Activated CD4-positive, alpha-beta T cell treated with anti-CD3 and anti-CD28 coated beads, Interleukin-2, amount 50 U/mL, for 24 hours (primary cell): ENCODE measurements at places on chromosomes 2 and 18.

- DNase-seq = no peak
Measured at GRCh38 chr2:86825693-86826381, 35.1 kb upstream of the CD8A start.

GRCh38 chr2:138244501-138244925, 257.1 kb upstream of the SPOPL start:
- DNase-seq = no peak

- DNase-seq = no peak
Measured at GRCh38 chr2:144582651-144583380, 62.9 kb upstream of the ZEB2 start.

- DNase-seq = no peak
Measured at GRCh38 chr2:2557475-2557874, 226.4 kb upstream of the MYT1L start.

- DNase-seq = no peak
Measured at GRCh38 chr2:8022908-8023640, 658.8 kb upstream of the ID2 start.

- DNase-seq = no peak
Measured at GRCh38 chr18:62289047-62289446, 36.1 kb upstream of the TNFRSF11A start.

GRCh38 chr2:117820444-117820843, 6.0 kb downstream of the DDX18 start:
- DNase-seq = no peak

DNA sequence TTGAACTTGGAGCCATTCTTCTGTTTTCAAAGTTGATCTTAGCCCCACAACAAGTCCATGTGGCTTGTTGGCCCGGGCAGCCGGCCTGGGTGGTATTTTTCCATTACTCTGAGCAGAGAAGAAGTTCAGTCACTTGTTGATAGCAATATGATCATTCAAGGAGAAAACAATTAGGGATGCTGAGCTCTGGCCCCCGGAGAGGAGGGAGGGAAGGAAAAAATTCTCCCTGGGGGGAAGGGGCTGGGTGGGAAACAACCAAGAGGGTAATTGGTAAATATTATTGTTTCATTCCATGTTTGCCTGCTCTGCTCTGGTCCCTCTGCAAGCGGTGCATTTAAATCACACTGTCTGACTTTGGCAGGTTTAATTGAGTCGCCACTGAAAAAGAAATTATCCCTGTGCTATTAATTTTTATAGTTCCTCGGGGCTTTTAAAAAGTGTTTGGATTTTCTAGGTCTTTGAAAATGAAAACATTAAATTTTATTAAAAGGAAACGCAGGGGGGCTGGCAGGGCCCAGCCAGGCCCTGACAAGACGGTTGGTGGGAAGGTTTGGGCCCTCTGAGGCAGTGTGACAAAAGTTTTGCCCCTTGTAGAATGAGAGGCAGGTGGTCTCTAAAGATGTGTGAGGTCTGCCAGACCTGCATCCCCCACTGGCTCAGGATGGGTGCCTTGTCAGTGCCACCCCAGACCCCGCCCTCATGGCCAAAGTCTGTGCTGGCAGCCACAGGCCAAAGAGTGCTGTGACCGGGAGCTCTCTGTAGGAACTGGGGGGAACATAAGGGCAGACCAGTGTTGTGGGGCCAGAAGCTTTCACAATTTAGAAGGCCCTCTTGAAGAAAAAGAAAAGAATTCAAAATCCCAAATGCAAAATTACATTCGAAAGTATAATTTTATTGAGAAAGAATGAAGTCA, 52.5 kb upstream of the SLC14A2 start:
- DNase-seq = no peak

GRCh38 chr2:104690255-104690984, 163.5 kb upstream of the POU3F3 start:
- no peak for DNase-seq

DNA sequence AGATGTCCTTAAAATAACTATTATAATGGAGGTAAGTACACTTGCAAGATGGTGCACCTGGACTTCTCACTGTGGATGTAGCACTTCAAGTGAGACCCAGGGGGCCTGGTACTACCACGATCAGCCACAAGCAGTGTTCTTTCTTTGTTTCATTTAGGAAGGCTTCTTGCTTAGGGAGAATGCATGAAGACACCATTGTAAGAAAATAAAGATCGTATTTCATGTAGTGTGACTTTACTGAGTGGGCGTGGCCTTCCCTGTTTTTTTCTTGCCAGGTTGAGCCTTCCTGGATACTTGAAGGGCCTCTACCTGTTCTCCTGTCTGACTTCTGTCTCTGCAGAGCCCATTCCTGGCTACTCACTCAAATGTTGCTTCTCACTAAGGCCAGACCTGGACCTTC, 615.6 kb upstream of the SOX11 start:
- no peak for DNase-seq

DNA sequence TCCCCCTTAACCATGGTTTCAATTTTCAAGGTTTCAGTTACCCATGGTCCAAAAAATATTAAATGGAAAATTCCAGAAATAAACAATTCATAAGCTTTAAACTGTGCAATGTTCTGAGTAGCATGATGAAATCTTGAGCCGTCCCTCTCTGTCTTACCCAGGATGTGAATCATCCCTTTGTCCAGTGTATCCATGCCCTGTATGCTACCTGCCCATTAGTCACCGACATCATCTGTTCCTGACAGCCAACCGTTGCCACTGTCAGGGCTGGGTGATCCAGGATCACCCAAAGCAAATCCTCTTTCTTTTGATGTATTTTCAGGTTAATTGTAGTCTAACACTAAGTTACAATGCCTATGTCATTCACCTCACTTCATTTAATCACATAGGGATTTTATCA, 15.7 kb upstream of the OLA1 start:
- no peak for DNase-seq

- DNase-seq = no peak
Measured at GRCh38 chr2:234682492-234683228, 185.8 kb upstream of the ARL4C start.

GRCh38 chr2:13308989-13309388, 592.3 kb downstream of the TRIB2 start:
- no peak for DNase-seq

DNA sequence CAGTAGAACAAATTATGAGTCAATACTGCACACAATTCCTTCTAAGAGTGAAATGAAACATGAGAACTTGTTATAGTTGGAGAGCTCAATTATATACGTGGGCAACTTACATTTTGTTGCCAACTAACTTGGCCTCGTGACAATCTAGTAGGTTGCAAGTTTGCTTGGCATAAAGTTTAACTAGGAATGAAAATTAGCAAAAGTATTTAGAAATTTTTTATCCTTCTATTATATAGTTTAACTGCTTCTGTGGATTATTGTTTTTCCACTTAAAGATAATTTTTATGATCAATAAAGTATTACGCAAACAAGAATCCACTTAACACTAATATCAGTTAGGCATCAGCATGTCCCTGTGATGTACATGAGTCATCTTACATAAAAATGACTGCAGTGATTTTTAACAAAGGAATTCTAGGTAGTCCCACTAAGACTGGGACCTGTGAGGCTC, 41.1 kb downstream of the FAM124B start:
- no peak for DNase-seq

- no peak for DNase-seq
Measured at GRCh38 chr2:119157850-119158511, 570 bp downstream of the C1QL2 start.

DNA sequence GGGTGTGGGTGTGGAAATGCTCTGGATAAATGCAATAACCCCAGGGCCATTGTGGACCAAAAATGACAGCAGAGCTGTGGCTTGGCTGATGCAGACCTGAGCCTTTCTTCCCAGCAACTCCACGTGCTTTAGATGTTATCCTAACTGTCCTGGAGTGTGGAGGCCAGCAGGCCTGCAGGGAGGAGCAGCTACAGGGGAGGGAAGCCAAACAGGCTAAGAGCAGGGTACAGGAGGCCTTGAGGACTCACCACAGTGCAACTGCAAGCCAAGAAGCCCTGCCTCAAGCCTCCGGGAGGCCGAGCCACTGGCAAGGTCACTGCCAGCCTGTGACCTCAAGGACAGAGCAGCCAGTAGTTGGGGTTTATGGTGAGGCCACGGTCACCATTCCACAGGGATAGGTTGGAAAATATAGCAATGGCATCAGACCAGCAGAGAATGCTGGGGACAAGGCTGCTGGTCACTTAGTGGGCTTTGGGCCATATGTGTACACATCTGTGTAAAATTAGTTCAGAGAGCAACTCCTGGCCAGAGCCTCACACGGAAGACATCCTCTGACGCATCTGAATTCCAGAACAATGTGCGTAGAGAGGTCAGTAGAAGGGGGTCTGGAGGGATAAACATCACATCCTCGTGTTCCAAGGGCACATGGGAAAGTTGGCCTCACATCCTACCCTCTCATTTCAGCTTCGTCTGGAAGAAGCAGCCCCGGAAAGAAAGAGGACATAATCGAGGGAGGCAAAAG, 76.2 kb upstream of the UPP2 start:
- no peak for DNase-seq

DNA sequence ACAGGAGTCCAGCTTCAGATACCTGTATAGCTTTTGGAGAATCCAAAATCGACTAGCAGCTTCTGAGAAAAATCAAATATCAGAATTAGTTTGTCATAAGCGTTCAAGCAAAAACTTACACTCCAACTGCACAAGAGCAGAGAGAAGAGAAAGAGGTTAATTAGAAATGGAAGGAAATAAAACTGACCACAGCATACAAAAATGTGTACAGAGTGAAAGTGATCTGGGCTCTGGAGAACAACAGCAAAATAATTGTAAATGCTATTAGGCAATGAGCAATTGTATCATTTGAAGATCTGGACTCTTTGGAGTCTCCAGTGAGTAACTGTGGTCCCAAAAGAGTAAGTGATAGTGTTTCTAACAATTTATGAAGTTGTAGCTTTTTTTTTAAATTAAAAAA, 867.3 kb downstream of the TRIB2 start:
- DNase-seq = no peak

DNA sequence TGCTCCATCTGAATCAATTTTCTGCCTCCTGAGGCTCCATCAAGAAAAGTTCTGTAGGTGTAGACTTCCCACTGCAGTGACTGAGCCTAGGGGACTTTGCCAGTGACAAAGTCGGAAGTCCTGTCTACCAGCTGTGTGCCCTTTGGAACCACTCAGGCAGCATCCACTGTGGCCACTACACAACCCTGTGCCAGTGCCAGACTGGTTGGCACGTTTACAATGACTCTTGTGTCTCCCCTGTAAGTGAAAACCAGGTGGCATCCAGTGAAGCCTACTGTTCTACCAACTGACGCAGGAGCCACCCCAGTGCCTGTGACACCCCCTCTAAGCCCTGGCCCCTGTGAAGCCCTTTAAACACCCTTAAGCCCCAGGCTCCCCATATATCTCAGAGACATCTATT, 132.1 kb upstream of the SERPINE2 start:
- no peak for DNase-seq

- DNase-seq = no peak
Measured at GRCh38 chr2:101793277-101793969, 95.9 kb downstream of the MAP4K4 start.

DNA sequence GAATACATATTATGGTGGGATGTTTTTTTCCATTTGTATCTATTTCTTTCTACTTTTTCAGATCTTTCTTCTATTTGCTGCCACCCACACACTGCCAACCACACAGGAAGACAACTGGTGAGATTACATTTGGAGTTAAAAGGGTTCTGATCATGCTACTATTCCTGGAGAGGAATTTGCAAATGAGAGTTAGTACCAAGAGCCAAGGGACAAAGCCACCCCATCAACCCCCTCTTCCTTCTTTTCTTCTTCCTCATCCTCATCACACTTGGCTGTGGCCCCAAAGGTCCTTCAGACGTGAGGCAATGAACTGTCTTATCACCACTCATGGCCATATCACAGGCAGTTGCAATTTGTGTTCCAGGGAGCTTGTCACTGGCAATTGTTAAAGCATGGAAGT, 215.6 kb upstream of the SLC14A2 start:
- DNase-seq = no peak

DNA sequence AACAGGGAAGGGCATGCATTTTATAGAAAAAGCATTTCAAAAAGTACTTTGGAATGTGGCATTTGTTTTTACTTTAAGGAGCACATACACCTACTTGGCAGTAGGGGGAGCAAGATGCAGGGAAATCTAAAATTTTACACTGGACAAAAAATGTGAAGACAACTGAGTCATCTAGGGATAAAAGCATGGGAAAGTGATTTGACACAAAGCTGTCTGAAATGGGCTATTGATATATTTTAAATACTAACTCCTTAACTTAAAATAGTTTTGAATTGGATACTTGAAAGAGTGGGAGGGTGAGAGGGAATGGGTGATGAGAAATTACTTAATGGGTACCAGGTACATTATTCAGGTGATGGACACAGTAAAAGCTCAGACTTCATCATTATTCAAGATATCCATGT, 15.8 kb downstream of the TMEM200C start:
- no peak for DNase-seq

- DNase-seq = no peak
Measured at GRCh38 chr2:31088504-31089195, 49.6 kb downstream of the GALNT14 start.

GRCh38 chr2:20624156-20624883, 26.6 kb downstream of the HS1BP3 start:
- DNase-seq = no peak

DNA sequence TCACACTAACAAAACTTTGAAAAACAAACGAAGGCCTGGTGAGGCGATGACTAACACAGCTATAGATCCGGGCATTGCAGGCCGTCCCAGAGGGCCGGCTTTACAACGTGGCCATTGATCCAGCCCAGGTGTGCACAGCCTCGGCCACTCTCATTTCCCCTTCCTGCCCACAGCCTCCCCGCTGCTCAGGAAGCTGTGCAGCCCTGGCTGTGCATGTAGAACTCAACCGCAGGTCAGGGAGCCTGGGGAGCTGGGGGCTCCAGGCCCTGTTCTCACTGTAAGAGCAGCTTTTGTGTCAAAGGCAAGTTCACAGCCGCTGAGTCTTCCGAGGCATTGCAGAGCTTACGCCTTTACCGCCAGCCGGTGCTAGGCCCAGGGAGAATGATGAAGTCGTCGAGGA, 87.2 kb downstream of the LONRF2 start:
- no peak for DNase-seq

DNA sequence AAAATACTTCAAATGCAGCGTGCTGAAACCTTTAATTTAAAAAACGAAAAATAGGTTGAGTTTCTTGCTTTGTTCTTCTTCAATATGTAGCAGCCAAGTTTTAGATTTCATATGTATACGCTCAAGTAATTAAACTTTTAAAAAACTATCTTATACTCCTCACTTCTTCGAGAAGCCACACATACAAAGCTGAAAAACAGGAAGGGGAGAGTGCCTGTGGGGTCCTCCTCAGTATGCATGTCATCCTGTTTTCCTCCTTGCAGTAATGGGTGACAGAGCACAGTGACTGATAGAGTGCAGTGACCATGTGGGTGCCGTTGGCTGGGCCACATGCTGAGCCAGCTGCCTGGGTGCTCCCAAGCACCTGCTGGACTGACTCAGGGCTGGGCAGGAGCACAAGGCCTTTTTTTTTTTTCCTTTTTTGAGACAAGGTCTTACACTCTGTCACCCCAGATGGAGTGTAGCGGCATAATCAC, 33.3 kb downstream of the UXS1 start:
- DNase-seq = no peak

- DNase-seq = no peak
Measured at GRCh38 chr2:212595036-212595654, 56.5 kb upstream of the ERBB4 start.
